ENCODE measurements at places on chromosomes 4 and X.
A peak's percentile ranks its signal among the peaks of the same experiment; 100 is the strongest.

DNA sequence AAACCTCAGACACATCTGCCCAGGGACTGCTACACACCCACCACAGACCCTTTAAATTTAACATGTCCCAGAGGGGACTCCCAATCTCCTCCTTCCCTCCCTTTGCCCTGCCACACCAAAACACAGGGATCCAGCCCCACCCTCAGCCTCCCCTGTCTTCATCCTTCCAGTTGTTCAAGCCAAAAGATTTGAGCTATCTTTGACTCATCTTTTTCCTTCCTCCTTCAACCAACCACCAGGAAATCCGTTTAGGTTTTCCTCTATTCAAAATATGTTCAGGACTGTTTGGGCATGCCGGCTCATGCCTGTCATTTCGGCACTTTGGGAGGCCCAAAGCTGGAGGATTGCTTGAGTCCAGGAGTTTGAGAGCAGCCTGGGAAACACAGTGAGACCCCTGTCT lies 6.9 kb upstream of the STK32B start:
- DNase-seq, result no peak

DNA sequence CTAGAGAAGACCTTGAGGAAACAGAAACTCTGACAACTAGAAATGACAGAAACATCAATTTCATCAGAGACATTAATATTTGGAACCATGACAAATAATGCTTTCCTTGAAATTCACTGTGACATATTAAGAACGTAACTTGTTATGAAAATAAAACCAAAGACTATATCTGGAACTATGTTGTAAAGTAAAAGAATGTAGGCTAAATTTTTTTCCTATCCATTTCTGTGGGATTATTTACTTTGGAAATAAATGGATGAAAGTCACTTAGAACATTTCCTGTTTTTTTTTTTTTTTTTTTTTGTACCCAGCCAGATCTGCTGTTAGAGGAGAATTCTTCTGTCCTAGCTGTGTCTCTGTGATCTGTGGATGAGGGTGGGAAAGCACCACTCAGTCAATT lies 255.9 kb downstream of the SPRY1 start:
- no peak for DNase-seq

DNA sequence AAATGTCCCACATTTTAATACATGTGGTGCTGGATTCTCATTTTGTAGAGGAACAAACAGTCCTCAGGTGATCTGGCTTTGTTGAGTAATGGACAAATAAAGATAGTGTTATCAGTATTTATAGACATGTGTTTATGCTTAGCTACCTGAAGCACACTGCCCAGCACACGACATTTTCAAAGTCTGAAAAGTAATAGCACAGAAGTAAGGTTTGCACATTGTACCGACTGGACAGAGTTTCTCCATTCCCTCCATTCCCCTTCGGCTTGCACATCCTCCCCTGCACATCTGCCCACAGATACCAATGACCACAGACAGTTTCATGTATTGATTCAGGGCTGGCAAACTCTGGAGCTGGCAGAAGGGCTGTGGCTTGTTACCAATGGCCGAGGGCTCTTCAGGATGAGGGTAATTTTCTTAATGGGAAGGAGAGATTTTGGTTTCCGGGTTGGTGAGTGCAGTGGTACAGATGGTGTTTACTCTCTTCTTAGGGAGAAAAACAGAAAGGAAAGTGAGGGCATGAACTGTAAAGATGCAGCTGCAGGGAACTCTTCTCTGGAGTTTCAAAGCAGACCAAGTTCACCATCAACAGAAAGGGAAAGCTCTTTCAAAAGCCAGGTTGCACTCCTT lies 2.3 kb downstream of the GRPR start:
- no peak for DNase-seq

GRCh38 chr4:185925910-185926360 lies 113.9 kb upstream of the SORBS2 start:
- DNase-seq, result no peak

DNA sequence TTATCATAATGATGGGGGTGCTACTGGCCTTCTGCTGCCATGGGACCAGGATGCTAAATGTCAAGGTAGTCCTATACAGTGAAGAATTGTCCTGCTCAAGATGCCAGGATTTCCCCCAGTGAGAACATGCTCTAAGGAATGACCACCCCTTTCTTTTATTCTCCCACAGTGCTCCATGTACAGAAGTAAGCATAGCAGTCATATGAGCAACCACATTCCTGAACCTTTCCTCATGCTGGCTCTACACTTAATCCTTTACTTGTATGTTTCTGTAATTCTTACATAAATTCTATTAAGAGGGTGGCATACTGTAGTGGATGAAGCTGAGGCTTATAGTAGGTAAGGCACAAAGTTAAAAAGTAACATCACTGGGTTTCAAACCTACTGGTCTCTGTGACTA lies 20.2 kb downstream of the CYP2U1 start:
- DNase-seq, result no peak

DNA sequence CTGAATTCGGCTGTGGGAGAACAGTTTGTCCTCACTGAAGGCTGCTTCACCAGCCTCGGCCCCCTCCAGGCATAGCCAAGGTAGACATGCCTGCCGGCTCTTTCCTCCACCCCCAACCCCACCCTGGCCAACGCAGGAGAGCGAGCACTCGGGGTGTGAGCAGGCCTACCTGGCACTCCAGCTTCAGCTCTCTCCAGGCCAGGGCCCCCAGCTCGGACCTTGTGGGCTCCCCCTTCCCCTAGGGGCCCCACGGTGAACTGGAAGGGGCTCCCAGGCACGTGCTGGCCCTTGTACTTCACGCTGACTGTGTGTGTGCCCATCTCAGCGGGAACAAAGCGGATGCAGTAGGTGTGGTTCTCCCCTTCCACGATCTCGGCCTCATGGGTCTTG lies 22.4 kb downstream of the FLNA start:
- no peak for DNase-seq

GRCh38 chr4:97500423-97500822 lies 642.9 kb downstream of the STPG2 start:
- no peak for DNase-seq

GRCh38 chr4:76194325-76194724 lies 19.3 kb downstream of the SCARB2 start:
- DNase-seq, result peak; percentile 47

DNA sequence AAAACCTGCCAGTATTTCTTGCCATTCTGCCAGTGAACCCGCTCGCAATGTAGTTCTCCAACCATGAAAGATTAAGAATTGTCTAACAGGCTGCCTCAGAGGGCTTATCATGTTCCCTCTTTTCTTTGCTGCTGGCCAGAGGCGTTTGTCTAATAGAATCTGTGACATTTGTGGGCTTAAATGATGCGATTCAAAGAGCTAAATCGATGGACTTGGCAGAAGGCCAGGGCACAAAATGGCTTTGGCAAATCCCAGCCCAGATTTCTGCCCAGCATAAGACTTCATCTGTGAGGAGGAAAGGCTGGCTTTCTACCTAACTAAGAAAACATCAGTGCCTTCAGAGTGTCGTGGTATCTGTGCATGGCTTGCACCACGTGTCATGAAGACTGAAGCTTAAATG lies 79.9 kb downstream of the TRPC5OS start:
- no peak for DNase-seq

DNA sequence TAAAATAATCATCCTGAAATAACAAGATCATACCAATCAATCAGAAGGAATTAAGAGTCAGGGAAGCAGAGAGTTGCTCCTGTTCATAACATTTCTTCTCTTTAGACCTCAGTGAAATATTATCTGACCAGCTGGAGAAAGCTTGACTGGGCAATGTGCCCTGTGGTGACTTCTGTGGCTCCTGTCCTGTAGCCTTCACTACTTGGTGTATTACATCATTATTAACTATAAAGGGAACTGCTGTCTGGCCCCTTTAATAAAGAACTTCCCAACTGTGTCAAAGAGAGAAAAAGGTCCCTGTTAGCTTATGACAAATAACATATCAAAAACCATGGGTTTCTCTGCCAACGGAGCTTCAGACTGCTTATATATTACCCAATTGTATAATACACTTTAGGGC lies 18.0 kb downstream of the OPHN1 start:
- DNase-seq, result peak; percentile 8

GRCh38 chr4:10281996-10282395 lies 165.4 kb upstream of the WDR1 start:
- DNase-seq, result no peak

DNA sequence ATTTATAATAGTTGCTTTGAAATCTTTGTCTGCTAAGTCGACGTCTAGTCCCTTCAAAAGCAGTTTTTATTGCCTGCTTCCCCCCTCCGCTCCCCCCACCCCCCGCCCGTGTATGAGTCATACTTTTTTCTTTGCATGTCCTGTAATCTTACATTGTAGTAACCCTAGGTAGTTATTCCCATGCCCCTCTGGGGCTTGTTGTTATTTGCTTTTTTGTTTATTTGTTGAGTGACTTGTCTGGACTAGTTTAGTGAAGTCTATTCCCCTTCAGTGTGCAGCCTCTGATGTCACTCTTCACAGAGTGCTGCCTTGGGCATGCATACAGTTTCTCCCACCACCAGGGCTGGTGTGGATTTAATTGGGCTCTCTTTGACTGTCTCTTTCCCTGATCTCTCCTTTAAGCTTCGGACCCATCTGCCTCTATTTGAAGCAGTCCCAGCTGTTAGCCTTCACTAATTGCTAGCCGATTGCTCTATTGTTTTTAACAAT lies 86.2 kb downstream of the PPEF1 start:
- no peak for DNase-seq

DNA sequence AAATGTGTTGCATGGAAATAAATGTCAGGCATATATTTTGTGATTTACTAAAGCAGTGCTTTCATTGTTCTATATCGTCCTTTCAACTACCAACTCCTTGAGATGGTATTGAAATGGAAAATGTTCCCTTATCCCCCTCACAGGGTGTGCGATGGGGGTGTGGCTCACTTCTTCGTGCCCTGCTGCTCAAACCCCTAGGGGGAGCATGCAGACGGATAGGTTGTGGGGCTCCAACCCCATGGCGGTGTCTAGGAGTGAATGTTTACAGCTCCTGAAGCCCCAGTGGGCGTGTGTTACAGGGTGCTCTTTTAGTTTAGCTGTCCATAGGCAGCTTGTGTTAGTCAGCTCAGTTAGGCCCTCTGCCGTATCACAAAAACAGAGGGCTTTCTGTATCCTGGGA lies 287.7 kb upstream of the EMCN start:
- no peak for DNase-seq

- no peak for DNase-seq
Observed at GRCh38 chr4:147480502-147480890, 401 bp upstream of the EDNRA start.

DNA sequence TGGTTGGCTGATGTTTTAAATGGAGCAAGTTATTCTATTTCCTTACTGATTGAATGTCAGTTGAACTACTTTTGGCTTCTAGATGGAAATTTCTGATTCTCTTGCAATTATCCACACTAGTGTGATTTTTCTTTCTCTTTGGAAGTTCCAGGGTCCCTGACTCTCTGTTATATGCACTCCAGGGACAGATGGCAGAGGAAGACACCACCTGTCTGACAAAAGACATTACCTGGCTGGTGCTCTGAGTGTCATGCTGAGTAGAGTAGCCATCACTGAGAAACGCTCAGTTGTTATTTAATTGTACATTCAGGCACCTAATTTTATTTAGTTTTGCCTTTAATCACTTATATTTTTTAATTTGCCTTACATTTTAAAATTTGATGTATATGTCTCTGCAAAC lies 105.4 kb upstream of the TLL1 start:
- no peak for DNase-seq

DNA sequence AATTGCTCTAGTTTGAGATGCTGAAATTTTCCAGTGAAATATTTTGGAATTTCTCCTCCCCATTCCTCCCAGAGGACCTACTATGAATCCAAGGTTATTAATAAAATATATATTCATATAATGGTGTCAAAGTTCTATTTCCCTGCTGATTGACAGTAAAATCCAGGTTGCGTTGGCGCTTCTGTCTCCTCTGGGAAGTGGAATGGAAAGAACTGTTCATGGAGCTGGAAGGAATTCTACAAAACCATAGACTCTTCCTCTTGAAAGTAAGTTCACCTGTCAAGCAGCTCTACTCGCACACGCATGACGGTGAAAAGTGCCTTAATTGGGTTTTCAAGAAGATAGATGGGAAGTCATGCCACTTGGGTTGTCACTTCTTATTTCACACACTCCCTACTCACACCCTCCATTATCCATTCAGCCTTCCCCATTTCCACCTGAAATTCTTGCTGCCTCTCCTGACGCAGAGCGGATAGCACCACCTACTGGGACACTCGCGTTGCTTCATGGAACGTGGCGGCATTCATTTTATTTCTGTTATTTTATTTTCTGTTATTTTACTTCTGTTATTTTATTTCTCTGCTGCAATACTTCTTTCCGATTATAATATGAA lies 351.6 kb downstream of the NLGN4X start:
- DNase-seq, result no peak

DNA sequence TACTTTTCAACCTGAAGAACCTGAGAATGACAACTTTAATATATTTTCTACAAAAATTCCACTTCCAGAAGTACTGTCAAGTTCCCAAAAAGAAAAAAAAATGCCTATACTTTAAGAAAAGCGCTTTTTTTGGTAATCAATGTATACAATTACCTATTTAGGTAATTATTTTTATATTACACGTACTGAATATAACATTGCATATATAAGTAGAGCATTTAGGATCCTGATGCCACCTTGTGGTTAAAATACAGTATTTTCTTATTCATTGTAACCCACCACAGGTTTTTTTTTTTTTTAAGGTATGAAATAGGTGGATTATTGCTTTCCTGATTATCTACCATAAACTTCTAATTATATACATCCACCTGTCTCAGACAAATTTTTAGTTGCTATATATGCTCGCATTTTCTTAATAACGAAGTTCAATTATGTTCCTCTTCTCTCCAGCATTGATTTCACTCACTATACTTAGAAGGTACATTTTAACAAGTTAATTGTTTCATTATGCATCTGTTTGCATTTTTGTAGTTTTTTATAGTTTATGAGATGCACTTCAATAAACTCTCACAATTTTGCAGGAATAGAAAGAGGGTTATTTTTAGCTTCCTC lies 5.2 kb downstream of the MAP9 start:
- DNase-seq, result no peak

DNA sequence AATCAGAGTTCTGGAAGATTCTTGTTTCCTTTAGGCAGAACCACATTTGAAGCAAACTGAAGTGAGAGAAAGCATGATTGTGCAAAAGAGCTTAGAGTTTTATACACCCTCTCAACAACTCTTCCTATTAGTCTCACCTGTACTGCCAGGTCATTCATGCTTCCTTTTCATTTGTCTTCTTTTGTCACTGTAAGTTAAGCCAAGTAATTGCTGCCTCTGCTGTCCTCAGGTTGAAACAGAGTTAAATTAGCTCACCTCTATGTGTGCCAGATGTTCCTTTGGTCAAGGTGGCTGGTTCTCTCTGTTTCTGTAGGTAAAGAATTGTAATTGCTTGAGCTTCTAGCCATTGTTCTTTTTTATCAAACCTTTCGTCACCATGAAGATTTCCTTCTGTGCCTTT lies 41.1 kb upstream of the HPGD start:
- DNase-seq, result no peak
